Activated T-cell treated with anti-CD3 and anti-CD28 coated beads for 1 hour (primary cell): ENCODE measurements at places on chromosomes 6 and 20.

DNA sequence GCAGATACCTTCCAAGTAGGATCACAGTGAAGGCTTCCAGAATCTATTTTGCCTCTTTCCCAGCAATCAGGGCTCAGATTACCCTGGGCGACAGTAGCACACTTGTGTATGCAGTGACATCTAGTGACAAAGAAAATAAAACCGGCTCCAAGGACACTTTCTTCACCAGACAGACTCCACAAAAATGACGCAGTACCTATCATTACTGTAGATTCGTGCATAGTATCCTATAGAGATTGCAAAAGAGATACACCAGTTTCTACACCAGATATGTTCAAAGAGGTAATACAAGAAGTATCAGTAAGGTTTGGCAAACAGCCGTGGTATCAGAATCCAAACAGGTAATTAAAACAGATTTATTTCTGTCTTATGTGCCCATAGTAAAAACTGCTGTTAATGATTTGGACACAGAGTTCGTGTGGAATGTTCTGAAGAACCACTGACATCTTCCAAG is 600.4 kb upstream of the JAG1 start:
- no peak for DNase-seq

- no peak for DNase-seq
Observed at GRCh38 chr6:85121158-85121557, 328.7 kb upstream of the NT5E start.

DNA sequence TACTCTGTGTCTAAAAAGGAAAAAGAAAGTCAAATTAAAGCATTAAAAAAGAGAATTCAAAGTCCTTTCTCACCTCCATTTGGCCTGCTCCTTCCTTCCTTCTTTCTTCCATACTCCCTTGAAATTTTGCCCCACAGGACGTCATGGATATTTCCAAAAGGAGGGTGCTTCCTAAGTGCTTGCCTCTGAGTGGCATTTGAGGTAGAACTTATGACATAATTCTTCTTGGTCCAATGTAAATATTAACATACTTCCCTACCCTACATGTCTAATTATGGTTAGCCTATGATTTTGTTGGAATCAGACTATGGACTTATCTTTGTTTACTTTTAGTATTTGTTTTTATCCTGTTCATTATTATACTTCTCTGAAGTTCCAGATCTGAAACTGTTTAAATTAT is 132.3 kb downstream of the PFDN4 start:
- DNase-seq, result no peak

- DNase-seq, result no peak
Observed at GRCh38 chr20:63500151-63500901, 1.4 kb upstream of the EEF1A2 start.

DNA sequence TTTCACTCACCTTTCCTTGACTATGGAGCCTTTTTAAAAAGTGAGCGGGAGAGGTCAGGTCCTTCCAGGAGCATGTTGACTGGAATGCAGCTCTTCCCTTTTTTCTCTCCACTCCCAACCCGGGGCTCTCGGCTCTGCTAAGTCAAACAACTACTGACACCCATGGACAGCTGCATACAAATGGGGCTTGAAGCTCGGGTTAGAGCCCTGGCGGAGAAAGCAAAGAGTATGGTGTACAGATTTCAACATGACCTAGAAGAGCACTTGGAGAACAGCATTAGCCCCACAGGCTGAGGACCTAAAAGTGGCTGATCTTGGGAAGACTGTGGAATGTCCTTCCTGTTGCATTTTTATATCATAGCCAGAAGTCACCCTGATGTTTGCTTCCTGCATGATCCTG is 162.0 kb upstream of the STMND1 start:
- DNase-seq, result no peak

DNA sequence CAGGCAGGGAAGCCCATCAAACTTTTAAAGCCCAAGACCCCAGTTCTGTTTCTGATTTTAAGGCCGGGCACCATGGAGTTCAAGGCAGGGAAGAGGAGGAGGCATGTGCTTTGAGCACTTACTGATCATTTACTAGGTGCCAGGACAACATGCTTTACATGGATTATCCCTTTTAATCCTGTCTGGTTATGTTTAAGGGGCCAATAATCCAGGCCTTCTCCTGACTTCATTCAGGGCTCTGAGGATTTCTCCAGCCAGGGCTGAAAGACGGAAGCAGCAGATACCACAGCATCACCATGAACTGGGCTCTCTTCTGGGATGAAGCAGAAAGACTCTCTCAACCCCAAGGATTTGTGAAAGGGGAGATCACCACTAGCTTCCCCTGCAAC is 4.1 kb downstream of the CCND3 start:
- DNase-seq, result no peak

- no peak for DNase-seq
Observed at GRCh38 chr6:156821707-156822106, 44.5 kb downstream of the ARID1B start.

- DNase-seq, result no peak
Observed at GRCh38 chr20:49385465-49385864, 97.0 kb downstream of the KCNB1 start.

DNA sequence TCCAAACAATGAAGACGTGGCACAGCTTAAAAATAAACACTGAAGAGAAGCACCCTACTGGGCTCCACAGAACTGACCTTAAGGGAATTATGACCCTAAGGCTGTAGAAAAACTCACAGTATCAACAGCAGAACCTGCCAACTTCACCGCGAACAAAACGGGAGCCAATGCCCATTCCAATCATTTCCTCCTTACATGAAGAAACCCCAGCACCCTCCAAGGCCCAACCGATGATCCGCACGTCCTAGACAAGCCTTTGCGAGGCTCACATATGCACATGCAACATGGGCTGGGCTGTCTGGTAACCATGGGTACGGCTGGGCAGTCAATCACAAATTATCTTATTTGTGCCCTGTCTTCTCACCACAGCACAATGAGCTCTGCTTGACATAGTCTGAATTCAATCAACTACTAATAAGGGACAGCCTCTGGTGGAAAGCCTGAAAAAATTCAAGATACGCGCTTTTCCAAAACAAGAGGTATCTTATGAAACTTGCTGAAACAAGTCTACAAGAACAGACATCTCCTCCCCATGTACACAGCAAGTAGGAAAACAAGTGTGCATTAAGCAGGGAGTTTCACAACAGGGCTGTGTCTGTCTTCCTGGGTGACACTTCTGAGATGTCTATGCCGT is 1.7 kb downstream of the DIDO1 start:
- no peak for DNase-seq

DNA sequence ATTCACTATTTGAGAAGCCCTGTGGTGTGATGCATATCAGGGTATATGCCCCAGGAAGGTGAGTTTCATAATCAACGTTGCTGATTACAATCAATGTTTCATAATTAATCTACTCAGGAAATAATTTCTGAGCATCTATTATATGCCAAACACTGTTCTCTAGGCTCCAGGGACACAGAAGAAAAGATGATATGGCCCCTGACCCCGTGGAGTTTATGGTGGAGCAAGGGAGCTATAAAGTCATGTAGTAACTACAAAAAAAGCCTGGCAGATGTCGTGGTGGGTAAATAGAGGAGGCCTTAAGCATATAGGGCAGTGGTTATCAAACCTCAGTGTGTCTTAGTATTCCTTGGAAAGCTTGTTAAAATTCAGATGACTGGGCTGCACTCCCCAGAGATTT is 40.1 kb upstream of the BCAS1 start:
- no peak for DNase-seq

GRCh38 chr6:11978169-11978987 is 33.7 kb upstream of the HIVEP1 start:
- DNase-seq, result no peak

DNA sequence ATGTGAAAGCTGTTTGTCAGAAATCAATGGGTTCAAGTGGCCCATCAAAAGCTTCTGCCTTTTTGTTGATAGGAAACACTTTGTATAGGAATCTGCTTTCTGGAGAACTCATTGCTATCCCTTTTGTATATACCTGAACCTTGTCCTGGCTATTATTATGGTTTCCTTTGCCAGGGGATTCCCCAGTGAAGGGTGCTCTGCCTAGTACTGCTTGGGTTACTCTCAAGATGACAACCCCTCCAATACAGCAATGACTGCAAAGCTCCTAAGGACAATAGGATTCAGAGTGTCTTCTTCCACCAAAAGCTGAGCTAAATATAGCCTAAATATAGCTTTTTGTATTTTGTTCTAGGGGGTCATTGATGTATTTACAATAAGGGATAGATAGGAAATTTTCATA is 54.0 kb upstream of the PTPRK start:
- no peak for DNase-seq

GRCh38 chr6:150068151-150068550 is 770 bp downstream of the ULBP3 start:
- DNase-seq, result no peak

- no peak for DNase-seq
Observed at GRCh38 chr6:73343164-73343563, 10.9 kb downstream of the DPPA5 start.

DNA sequence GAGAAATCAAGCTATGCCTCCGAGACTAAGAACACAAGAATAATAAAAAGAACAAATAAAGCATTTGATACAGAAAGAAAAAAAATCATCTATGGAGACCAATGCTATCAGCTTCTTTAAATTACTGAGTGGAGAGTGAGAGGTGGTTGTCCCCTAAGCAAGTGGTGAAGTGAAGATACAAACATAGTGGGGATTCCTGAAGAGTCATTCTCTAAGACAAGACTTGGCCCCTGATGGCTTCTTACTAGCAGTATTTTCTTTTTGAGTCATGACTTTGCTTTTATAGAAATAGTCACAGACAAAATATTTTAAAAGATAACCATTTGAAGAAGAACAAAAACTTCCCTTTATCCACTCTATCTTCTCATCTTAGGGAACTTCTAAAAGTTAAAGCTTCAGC is 261.4 kb upstream of the PRDM1 start:
- no peak for DNase-seq

- no peak for DNase-seq
Observed at GRCh38 chr6:42915732-42916131, at the start of gene PTCRA. TSS of gene PTCRA (plus strand) at chr6:42916053. CDS start at chr6:42916070, 17 bp downstream.

GRCh38 chr6:97427648-97428047 is 144.6 kb upstream of the MMS22L start:
- no peak for DNase-seq

DNA sequence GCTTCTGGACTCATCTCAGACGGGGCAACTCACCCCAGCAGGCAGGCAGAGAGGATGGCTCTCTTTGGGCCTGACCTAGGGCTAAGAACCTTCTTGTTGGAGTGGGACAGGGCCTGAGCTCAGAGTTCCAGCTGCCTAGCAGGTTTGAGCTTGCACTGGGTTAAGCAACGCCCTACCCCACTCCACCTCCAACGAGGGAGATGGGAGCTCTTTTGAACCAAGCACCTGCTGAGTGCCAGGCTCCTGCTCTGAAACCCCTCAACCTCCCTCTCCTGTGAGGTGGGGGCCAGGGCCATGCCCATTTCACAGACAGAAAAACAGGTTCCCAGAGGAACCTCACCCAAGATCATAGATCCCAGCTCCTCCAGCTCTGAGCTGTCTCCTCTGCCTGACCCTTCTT is 54.3 kb downstream of the SNAI1 start:
- DNase-seq, result no peak

DNA sequence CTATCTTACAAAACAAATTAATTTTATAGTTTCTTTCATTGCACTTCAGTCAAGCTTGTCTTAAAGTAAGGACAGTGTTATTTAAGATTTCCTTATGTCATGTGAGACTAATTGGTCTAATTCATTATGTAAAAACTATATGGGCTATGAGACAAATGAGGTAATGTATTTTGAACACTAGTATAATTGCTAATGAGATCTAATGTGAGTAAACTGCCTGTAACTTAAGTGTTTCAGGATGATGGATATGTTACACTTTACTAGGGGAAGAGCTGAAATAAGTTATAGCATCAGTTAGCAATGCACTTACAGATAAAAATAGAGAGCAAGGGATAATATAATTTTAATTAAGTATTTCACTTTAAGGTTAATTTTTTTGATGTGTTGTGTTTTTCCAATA is 386.3 kb upstream of the MAP3K7 start:
- no peak for DNase-seq

GRCh38 chr6:8434727-8435092 is 635 bp downstream of the SLC35B3 start:
- no peak for DNase-seq

DNA sequence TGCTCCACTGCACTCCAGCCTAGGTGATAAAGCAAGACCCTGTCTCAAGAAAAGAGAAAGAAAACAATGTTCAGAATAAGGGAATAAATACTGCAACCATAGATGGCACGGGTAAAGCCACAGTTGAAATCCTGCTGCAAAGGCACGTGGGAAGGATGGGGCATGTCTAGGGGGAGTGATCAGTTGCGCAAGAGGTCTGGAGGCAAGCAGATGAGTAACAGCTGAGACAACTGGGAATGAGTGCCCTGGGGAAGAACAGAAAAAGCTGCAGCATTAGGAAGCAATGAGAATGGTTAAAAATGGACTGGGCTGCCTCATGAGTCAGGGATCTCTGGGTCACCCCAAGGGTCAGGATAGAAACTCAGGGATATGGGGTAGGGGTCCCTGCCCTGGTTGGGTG is 96.3 kb downstream of the GMPR start:
- DNase-seq, result no peak

- DNase-seq, result no peak
Observed at GRCh38 chr6:168418711-168419121, 22.3 kb upstream of the SMOC2 start.

DNA sequence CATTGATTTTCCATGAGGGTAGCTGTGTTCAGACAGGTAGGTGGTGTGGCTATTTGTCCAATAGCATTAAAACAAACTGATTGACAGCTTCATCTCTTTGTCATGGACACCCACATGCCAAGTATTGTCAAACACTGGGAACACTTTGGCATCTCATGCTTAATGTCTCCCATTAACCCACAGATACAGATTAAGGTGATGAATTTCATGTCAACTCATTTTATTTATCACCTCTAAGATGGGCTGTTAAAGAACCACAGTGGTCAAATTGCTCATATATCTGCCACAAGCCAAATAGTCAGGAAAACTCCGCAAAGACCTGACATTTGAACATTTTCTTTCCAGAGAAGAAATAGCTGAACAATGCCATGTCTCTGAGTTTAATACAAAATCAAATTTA is 139.1 kb upstream of the SPTLC3 start:
- DNase-seq, result no peak

DNA sequence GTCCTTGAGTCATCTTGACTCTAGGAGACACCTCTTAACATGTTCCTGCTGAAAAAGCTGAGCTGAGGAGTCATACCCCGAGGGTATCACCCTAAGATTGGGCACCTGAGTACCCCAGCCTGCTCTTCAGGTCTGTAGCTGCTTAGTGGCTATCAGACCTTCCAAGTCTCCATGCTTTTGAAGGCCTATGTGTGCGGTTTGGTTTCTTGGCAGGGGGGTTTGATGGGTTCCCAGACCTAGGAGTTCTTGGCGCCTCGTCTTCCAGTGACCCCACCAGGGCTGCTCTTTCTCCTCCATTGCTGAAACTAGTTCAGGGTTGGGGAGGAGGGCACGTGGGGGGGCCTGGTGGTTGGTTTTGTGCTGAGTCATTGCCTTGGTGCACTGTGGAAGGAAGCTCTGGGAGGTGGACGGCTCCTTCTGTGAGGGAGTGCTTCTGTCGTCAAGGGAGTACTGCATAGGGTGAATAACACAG is 20.1 kb downstream of the IGF2R start:
- DNase-seq, result no peak

GRCh38 chr6:70549327-70549726 is 17.4 kb upstream of the SDHAF4 start:
- no peak for DNase-seq
